ENCODE measurements at places on chromosomes 7 and 10.

- peak; percentile 34 for DNase-seq
Measured at GRCh38 chr10:92567952-92568600, 5.8 kb downstream of the IDE start.

DNA sequence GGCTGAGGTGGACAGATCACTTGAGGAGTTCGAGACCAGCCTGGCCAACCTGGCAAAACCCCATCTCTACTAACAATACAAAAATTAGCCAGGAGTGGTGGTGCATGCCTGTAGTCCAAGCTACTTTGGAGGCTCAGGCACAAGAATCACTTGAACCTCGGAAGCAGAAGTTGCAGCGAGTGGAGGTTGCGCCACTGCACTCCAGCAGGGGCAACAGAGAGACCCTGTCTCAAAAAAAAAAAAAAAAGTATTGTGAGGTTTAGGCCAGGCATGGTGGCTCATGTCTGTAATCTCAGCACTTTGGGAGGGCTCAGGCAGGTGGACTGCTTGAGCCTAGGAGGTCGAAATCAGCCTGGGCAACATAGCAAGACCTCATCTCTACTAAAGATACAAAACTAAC lies 16.0 kb downstream of the TET1 start:
- no peak for DNase-seq

GRCh38 chr10:5551531-5552375 lies 27.0 kb downstream of the CALML3 start:
- no peak for DNase-seq

DNA sequence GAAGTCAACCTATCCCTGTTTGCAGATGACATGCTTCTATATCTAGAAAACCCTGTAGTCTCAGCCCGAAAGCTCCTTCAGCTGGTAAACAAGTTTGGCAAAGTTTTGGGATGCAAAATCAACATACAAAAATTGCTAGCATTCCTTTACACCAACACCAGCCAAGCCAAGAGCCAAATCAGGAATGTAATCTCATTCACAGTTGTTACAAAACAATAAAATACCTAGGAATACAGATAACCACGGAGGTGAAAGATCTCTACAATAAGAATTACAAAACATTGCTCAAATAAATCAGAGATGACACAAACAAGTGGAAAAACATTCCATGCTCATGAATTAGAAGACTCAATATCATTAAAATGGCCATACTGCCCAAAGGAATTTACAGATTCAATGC lies 50.4 kb upstream of the ZNF365 start:
- DNase-seq = no peak

DNA sequence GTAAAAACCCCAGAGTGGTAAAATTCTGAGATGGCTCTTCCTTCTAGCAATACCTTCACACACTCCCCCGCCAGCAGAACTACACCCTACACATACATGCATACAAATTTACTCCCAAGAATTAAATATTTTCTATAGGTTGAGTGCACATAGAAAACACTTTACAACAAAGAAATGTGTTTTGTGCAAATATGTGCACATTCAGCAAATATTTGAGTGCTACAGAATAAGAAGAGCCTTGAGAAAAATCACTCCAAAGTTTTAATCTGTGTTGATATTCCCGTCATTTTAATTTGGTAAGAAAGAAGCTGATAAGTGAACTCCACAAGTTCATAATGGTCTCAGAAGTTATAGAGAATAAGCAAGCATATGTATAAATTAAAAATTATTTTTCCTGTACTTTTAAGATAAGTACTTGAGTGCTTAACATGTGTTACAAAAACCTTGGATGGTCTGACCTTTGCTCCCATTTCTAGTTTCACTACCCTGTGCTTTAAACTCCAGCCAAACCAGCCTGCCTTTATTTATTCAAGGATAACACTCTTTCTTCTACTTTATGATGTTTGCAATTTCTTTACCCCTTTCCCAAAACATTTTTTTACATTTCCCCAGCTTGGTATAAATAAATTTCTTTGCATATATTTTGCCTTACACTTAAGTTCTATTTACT lies 733.5 kb upstream of the LRRTM3 start:
- no peak for DNase-seq

- DNase-seq = no peak
Measured at GRCh38 chr10:56139405-56139804, 221.7 kb downstream of the ZWINT start.

DNA sequence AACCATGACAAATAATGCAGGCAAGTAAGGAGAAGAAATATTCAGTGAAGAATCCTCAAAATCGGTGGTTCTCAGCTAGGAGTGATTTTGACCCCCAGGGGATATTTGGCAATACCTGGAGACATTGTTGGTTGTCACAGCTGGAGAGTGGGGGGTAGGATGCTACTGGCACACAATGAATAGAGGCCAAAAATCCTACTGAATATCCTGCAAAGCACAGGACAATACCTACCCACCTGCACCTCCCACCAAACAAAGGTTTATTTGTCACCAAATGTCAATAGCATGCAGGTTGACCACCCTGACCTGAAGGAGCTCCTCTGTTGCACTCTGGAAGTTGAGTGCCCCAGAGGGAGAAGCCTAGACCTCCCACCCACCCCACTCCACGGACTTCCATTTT lies 1028.6 kb downstream of the CNTNAP2 start:
- no peak for DNase-seq

- peak; percentile 91 for DNase-seq
Measured at GRCh38 chr10:17229016-17229716, 1.1 kb downstream of the VIM start.

DNA sequence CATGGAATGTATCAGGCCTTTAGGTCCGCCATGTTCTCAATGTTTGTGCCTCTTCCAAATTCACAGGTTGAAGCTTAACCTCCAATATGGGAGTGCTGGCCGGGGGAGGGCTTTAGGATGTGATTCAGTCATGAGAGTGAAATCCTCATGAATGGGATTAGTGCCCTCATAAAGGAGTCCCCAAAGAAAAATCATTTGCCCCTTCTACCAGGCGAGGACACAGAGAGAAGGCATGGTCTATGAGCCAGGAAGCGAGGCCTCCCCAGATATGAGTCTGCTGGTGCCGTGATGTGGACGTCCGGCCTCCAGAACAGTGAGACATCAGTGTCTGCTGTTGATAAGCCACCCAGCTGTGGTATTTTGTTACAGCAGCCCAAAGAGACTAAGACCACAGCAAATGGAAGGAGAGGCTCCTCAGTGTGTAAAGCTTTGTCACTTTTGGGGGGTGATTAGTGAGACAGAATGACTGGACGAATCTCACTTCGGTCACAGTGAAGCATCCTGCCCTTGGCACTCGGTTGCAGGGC lies 231.3 kb upstream of the KLF6 start:
- DNase-seq = no peak

DNA sequence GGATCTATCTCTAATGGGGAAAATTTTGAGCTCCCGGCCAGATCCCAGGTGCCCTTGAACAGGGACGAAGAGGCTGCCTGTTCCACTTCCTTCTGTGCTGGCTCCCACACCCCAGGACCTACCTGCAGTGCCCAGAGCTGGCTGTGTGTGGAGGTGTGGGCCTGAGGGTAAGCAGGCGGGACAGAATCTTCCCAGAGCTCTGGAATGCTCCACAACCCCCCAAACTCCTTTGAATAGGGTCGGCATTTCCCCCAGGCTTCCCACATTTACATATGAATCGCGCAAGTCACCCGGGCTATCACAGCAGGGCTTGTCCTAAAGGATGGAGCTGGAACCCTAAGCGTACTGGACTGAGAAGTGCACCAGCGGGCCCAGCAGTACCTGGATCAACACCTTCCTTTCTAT lies 95.9 kb downstream of the DNMBP start:
- DNase-seq = no peak

DNA sequence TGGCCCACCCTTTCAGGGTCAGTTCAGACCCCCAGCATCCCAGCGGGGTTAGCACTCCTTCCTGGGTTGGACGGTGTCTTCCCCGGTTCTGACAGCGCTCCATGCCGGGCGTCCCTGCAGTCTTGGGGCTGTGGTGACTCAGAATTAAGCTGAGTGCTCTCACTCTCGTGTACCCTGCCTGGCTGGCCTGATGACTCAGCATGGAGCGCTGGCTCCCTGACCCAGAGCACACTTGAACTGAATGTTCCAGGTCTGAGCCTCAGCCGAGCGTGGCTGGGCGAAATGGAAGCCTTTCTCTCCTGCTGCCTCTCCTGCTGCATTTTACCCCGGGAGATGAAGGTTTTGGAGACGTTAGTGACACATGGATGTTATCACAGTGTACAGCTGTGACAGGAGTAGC lies 7.1 kb downstream of the BAG3 start:
- peak; percentile 93 for DNase-seq

GRCh38 chr10:128864554-128865295 lies 602.3 kb upstream of the MGMT start:
- no peak for DNase-seq

GRCh38 chr10:12954866-12955265 lies 46.6 kb downstream of the CCDC3 start:
- DNase-seq = no peak

DNA sequence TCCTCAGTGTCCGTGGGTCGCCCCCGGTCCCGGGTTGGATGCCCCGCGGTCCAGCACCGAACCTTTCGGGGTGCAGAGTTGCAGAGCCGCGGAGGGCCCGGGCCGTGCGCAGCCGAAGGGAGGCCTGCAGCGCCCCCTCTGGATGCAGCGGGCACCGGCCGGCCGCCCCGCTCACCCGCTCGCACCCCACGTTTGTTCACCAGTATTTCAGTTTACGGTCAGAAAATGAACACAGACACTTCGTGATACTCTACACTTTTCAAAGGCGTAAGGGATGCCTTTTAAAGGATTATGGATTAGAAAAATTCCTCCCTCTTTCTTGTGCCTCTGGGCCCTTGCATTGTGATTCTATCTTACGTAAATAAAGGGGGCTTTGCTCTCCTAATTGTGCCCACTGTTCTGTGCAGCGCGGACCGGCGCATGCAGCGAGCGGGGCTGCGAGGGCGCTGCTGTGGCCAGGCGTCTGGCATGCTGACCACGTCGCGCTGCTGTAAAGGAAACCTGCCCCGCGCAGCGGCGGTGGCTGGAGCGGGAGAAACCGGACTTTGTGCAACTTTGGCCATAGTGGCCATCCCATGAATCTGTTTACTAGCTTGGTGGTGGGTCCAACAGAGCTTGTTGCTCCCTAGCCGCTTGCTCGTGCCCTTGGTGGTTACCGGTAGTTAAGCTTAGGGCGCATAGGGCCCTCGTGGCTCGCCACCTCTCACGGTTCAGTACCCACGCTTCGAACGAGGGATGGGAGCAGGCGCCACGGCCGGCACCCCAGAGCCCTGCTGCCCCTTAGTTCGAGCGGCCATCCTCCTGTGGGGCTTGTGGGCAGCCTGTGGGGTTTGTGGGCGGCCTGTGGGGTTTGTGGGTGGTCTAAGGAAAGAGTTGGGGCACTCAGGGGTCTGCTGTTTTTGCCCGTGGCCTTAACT lies 739 bp upstream of the MEST start:
- peak; percentile 81 for DNase-seq

DNA sequence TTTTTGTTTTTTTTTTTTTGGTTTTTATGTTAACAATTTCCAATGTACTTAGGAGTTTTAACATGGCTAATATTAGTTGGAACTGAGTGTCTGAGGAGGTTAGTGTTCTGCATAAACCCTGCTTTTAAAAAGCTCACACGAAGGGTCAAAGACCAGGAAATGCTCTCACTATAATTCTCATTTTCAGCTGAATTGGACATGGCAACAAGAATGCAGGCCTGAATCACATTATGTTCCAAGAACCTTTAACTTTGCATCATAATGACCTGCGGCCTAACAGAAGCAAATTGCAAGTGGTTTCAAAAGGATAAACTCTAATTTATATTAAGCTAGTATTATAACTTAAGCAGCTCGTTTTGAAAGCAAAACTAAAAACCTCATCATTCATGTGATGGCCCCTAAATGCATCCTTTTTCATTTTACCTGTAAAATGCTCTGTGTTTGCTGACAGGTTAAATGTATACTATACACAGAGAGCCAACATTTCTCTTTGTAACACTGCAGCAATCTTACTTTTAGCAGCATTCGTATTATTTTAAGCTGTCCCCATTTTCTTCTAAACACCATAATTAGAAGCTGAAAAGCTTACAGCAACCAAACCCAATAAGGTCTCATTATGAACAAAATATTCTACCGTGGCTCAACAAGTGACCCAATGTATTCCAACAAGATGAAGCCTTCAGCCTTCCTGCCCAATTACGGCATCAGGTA lies 242.8 kb upstream of the SP4 start:
- no peak for DNase-seq

- DNase-seq = no peak
Measured at GRCh38 chr7:24143547-24143946, 140.4 kb upstream of the NPY start.

DNA sequence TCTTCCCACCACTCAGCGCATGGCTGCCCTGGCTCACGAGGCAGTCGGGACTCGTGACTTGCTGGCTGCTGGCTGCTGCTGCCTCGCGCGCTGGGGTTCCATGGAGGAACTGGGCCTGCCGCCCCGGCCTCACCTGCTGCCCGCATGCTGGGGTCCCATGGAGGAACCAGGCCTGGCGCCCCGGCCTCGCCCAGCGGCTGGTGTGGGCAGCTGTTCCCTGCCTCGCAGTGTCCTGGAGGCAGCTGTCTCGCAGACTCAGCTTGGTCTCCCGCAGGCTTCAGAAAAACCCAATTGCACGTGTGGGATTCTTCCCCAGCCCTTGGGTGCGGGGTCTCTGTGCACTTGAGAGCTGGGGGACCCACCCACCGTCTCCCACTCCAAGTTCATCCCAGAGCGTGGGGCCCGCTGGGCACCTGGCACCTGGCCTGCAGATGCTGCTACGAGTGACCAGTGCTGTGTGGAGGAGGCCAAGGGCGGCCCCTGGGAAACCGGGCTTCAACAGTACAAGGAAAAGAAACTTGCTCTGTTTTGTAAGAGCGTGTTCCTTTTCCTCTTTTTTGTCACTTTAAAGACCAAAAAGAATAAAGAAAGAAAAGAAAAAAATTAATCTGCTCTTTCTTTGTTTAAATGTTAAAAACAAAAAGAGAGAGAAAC lies 20.4 kb downstream of the PWWP2B start:
- no peak for DNase-seq

DNA sequence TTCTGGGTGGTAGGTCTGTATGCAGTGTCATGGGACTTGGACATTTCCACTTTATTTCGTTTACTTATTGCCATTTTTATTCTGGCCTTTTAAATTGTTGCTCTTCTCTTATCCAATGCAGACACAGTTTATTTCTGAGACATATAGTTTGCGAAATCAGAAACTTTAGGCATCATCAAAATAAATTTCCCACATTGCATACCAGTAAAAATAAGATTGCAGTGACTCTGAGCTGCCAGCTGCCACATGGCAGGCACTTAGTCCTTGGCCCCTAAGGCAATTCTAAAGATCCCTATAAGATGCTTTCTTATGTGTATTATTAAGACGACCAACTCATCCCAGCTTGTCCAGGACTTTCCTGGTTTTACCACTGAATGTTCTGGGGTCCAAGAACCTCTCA lies 81.8 kb upstream of the ANKRD1 start:
- no peak for DNase-seq

GRCh38 chr7:102036958-102037357 lies 219.5 kb downstream of the CUX1 start:
- DNase-seq = no peak

GRCh38 chr7:82294865-82295264 lies 148.7 kb downstream of the CACNA2D1 start:
- DNase-seq = no peak

All from AG20443 (cell line).